ENCODE measurements at places on chromosomes 13 and 19. TPM values are rescaled to one million over a fixed set of nuclear protein-coding genes. Genes with fewer than 3 reads are reported as not detected.

DNA sequence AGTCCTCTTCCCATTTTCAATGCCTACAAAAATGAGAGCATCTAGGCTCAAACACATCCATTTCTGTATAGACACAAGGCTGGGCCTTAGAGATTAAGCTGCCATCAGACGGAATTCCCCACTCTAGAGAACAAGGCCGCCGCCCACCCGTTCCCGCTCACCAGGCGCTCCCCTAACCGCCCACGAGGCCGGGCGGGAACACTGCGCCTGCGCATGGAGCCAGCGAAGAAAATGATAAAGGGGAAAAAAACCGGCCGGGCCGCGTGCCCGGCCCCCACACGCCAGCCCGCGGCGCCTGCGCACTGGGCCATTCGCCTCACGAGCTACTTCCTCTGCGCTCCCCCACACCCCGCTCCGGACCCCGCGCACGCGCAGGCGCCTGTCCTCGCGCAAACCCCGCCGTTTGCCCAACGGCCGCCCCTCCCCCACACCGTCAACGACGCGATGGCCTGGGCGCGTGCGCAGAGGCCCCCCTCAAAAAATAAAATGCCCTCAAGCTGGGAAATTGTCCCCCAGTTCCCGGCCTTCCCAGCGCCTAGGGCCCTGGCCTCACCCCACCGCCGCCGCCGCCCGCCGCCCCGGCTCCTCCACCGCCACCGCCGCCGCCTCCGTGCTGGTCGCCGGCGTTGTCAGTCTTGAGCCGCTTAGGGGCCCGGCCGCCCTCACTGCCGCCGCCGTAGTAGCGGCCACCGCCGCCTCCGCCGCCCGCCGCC, 483 bp downstream of the HNRNPL start:
- peak; percentile 99 for DNase-seq

DNA sequence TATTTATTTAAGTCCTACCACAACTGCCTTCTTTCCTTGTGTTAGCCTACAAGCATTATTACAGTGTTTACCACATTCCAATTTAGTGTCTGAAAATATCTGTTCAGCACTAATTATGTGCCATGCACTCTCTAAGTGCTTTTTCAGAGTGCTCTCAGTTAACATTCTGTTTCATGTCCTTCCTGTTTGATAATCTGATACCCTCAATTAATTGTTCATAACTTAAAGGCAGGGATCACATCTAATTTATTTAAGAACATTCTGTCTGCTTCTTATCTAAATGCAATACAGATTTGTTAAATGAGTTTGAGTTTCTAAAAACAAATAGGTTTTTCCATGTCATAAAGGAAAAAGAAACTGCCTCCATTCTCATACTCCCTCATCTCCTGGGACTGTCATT, 649.6 kb upstream of the ATXN8OS start:
- no peak for DNase-seq

DNA sequence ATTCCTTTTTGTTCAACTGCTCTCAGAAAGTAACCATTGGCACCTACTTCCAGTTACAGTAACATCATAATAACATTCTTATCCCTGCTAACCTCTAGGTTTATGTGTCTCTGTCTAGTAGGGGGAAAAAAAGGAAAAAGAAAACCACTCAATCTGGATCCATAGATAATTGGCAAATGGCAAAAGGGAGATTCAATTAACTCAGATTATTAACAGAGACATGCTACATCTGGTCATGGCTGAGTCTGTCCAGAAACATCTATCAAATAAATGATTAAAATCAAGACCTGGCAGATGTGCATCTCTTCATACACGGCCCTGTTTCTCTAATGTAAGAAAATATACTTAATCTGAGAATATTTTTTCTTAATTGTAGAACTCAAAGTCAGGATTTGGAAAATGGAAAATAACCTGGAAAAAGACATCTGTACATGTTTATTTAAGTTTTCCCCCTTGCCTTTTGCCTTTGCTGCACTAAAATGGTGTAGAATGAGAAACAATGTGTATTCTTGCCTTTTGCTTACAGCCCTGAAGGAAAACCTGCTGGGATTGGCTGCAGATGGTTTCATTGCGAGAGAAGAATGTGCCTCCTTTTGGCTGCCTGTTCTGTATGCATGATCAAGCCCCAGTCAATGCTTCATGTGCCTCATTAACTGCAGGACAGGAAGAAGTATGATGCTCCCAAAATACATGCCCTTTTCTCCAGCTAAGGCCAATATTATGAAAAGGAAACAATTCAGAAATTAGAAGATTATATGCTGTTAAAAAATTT, 921.6 kb upstream of the PCDH20 start:
- DNase-seq, result no peak

DNA sequence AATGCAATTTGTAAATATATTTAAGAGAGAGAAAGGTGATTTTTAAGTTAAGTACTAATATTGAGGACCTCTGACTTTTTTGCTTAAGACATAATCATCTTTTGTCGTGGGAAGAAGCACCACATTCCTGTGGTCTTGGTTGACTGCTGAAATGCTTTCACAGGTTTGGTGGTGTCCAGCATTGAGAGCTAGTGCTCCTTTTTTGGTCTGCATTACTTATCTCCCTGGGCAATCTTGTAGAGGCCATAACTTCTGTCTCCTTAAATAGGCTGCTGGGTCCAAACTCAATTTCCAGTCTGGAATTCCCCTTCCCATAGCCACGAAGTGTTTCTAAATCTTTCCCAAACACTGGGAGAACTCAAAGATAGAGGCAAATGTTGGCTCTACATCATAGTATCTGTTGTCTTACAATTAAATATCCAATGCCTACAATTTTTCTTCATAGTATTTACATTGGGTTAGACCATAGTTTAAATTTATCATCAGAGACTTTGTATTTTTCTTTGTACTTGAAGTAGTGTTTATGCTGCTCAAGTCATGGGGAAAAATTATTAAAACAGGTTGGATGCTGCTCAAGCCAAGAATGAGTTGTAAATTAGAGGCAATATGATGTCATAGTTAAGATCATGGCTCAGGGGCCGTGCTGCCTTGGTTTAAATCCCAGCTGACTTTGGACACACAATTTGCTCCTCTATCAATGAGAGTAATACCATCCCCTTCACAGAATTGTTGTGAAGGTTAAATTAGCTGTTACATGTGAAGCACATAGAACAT, 105.6 kb downstream of the POSTN start:
- DNase-seq, result no peak

GRCh38 chr13:59247171-59247570, 916.6 kb downstream of the DIAPH3 start:
- peak; percentile 77 for DNase-seq

DNA sequence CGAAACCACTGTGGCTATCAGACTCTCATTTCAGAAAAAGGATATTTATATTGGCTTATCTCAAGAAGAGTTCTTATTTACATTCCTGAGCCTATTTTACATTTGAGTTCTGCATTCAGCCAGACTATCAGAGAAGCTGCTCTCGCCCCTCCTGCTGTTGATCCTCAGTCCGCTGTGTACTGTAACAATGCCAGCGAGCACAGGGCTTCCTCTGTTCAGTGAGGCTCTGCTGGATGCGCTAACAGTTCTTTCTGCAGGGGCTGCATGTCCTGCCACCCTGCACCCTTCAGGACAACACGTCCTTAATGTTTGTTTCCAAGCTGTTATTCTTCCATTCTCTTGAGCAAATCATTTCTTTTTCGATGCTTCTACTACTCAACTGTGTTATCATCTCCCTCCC, 463.7 kb upstream of the SGCG start:
- peak; percentile 55 for DNase-seq

GRCh38 chr13:76223565-76223964, 587.4 kb downstream of the LMO7 start:
- DNase-seq, result no peak

- peak; percentile 83 for DNase-seq
Observed at GRCh38 chr19:56097306-56097705, 23.8 kb downstream of the ZNF787 start.

DNA sequence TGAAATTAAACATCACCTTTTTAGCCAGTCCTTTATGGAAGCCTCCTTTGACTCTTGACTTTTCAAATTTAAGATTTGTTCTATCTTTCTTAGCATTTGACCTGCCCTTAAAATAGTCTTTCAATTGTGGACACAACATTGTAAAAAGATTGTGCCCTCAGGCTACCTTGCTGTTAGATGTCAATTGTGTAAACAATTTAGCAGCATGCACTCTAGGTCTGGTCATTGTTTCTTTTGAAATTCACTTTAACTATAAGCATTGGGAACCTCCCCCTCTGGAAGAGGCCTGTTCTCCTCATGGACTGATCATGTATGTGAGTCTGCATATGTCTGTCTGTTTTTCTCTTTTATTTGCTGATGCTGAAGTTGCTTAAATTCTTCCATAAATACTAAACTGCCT, 31.5 kb upstream of the PABPC3 start:
- no peak for DNase-seq

GRCh38 chr19:13942023-13942684, 3.9 kb upstream of the PODNL1 start:
- no peak for DNase-seq

GRCh38 chr13:36068991-36069390, 62.2 kb downstream of the DCLK1 start:
- no peak for DNase-seq

DNA sequence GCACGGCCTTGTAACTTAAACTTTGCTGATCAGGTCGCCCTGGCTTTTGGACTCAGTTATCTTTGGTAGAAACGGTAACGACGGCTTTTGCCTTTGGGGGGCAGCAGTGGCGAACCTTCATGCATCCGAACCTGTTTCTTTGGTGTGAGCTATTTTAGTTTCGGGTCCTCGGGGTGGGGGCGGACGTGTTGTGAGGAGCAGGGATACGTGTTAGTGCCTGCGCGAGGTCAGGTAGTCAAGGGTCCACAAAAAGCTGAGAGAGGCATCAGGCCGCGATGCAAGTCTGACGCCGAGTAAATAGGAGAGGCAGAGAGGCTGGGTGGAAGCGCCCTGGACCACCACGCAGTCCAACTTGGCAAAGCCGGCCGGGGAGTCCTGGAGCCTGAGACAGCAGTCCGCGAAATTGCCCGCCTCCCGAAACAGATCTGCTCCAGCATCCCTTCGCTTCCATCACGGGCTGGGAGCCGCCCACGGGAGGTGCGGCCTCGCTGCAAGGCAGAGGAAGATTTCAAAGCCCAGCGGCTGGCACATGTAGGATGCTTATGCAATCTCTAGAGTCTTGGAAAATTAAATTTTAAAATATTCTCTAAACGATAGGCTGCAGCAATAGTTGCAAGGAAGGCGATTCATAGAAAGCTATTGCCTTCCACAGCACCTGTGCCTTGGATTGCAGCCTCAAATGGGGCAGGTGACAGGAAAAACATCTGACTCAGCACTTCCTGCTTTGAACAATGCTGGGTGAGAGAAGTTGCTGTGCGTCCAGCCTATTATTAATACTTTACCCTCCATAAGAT, 4.6 kb upstream of the TPP2 start:
- peak; percentile 92 for DNase-seq

GRCh38 chr19:34135821-34136611, 36.3 kb upstream of the LSM14A start:
- no peak for DNase-seq

GRCh38 chr13:104701591-104701990, 1635.4 kb upstream of the SLC10A2 start:
- no peak for DNase-seq

GRCh38 chr19:4749870-4750590, 26.4 kb upstream of the DPP9 start:
- DNase-seq, result no peak

- DNase-seq, result no peak
Observed at GRCh38 chr13:98880677-98881076, 97.2 kb downstream of the DOCK9 start.

- DNase-seq, result no peak
Observed at GRCh38 chr13:62453761-62454160, 1038.1 kb upstream of the PCDH20 start.

GRCh38 chr13:100129605-100130004, 40.7 kb downstream of the PCCA start:
- no peak for DNase-seq

DNA sequence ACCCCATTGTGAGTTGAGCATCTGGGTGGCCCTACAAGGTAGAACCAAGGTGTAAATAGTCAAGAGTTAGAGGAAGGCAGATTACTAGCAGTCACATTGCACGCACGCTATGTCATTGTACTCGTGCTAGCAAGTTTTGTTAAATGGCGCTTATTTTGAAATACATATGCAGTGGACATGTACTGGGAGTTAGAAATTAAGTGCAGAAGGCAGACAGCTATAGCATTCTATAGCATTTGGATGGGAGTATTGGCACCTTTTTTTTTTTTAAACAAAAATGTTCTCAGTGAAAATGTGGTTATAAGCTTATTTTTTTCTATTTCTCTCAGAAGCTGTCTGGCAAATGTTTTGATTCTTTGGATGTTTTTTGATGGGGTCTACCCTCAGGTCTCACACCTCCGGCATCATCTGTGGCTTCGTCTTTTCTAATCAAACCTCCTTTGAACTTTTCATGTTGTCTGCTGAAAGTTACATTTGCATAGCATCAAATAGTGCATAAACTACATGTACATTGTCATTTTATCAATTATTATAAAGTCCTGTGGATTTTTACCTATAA, 68.1 kb downstream of the ARHGEF7 start:
- no peak for DNase-seq

DNA sequence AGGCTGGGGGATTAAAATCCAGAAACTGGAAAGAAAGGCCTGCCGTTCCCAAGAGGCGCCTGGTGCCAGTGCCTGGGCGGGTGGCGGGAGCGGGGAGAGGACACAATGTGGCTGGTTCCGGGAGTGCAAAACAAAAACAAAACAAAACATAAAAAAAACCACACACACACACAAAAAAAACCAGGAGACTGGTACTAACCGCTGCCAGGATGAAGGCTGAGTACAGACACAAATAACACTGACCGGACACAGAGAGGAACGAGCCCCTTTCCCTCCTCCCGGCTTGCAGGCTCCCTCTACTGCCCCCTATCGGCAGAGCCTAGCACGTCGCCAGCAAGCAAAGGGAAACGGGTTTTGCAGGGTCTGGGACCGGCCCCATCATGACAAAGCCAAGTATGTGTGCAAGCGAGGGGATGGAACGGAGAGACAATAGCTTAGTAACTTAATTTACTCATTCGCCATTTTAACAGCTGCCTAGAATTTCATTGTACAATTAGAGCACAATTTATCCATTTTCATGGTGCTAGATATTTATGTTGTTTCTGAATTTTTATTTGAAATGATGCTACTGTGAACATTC, 17.9 kb upstream of the ZDHHC20 start:
- DNase-seq, result peak; percentile 91

MADCAM1 gene
- 0.27 TPM for polyA plus RNA-seq

NAPSA gene
- polyA plus RNA-seq, result 0.72 TPM

CBLC gene
- polyA plus RNA-seq, result not detected

VSTM2B gene
- not detected for polyA plus RNA-seq

CLIP3 gene
- 4.8 TPM for polyA plus RNA-seq

GARIN5B gene
- not detected for polyA plus RNA-seq

DMKN gene
- 22.8 TPM for polyA plus RNA-seq

KIR3DL1 gene
- polyA plus RNA-seq, result 0.05 TPM
